Right renal cortex interstitium (tissue), 3 donors: ENCODE measurements at places on chromosomes 5 and 9.

- DNase-seq: no peak
These were observed 92.1 kb upstream of the DAP start for GRCh38 chr5:10853154-10853553.

DNA sequence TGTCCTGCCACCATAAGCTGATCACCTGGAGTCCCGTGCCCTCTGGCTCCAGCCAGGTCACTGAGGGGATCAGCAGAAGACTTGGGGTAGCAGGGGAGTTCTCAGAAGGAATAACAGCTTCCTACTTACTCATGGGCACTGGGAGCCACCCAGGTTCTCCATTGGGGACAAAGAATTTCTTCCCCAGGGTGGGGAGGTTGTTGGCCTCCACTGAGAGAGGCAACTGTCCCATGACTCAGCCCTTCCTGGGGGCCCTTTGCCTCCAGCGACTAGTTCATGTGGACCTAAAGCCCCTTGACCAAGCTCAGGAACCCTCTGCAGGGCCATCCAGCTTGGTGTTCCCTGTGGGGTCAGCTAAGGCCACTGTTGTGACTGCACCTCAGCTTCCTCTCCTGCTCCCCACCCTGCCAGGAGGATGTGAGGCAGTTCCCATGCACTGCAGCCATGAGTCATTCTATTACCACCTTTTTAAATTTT is 175.0 kb downstream of the AUH start:
- DNase-seq: no peak

DNA sequence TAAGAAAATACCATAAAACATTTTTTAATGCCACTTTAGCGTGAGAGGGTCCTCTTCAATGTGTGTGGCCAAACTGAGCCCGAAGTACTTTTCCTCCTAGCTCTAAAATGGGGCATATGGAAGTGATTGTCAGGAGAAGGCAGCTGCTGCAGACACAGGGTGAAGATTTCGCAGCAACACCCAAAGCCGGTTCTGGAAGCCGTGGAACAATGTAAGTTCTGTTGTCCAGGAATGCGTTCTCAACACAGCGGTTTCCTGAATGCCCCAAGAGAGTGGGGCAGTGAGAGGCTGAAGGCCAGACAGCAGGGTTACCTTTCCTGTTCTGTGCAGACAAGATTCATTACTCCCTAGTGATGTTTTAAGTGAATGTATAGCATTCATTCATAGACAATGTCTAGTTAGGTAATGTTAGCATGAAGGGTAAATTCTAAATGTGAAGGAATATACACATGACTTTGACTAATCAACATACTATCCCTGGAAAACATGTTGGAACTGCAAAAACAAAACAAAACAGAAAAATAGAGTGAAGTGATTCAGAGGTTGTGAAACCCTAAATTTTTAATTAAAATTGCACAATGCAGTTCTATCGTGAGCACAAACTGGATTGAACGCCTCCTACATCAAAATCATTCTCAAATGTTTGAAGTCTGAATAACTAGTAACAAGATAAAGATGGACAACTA is 197.0 kb upstream of the SEMA6A start:
- DNase-seq: no peak

DNA sequence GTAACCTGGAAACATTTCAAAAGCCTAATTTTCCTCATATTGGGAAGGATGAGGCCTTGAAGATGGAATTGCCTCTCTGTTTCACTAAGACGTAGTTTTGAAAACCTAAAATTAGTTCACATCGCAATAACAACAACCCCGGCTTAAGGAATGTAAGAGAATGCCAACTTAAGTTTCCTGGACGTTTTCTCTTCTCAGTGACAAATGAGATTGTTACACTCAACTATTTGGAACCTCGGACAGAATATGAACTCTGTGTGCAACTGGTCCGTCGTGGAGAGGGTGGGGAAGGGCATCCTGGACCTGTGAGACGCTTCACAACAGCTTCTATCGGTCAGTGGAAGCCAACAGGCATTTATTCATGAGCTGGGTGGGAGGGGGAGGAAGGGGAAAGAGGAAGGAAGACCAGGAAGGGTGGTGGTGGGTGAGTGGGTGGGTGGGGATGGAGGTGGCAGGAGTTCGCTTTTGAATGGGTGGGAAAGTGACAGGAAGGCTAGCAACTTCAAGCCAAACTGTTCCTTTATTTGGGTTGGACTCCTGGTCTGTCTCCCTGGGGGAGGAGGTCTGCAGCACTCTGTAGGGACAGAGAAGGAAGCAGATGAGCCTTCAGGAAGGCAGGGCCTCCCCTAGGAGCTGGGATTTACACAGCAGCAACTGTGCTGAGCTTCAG is 83.4 kb downstream of the TEK start:
- DNase-seq: no peak

DNA sequence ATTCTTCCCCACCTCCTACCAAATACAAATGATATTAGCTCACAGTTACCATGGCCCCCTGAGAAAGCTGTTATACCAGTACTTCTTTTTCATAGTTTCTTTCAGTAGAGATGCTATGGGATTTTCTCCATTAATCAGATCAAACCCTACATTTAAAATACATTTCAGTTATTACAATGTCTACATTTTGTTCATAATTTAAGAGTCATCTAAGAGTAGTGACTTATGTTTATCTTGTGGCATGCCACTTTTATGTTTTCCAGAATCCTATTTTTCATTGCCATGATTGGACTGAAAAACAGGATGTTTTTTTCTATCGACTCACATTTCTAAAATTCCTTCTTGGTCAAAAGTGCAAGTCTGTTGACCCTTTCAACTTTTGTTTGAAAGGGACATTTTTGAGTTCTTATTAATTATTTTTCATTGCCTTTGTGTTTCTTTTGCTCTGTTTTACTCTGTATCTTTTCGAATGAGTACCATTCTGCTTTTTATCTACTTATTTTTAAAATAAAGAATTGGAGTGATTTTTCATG is 77.4 kb upstream of the ANXA1 start:
- DNase-seq: no peak

- no peak for DNase-seq
These were observed 193.5 kb upstream of the ELL2 start for GRCh38 chr5:96155147-96155546.
